ENCODE measurements at places on chromosomes 3 and 15.

GRCh38 chr15:99476413-99477222, 89.2 kb upstream of the MEF2A start:
- DNase-seq: peak; percentile 67

GRCh38 chr3:153032891-153033290, 129.1 kb upstream of the RAP2B start:
- DNase-seq: no peak

GRCh38 chr15:51499379-51499976, 123.1 kb downstream of the DMXL2 start:
- DNase-seq: peak; percentile 48

GRCh38 chr3:123753286-123753685, 130.8 kb downstream of the MYLK start:
- DNase-seq: no peak

DNA sequence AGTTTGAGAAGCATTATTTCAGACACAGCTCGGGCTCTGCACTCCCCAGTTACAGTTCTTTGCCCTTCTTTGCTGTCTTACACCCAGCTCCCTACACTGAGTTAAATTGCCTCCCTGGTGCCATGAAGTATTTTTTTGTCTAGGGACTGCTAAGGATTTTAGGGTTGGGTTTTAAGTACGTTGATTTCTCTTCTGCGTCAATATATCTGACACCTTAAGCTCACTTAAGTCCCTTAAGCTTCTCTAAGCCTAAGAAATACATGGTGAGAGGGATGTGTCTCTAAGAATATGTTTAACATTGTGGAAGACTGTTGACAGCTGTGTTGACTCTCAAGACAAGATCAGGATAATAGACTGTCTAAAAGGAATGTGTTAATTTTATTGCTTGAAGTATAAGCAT, 400.5 kb downstream of the PTPRG start:
- no peak for DNase-seq

DNA sequence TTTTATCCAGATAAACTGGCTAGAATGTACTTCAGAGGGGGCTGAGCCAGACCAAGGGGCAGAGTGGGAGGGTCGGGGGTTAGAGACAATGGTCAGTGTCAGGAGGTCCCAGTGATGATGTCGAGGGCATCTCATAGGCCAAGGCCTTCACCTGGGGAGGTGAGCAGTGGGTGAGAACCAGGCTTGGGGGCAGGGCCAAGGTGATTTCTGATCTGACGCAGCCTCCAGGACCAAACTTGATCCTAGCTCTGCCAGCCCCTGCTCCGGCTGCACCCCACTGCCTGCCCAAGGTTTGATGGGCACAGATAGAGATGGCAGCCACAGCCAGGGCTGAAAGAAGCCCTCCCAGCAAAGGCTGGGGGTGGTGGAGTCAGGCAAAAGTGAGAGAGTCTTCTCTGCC, 14.9 kb downstream of the XYLB start:
- no peak for DNase-seq

- DNase-seq: no peak
These were observed 142.3 kb upstream of the WNT5A start for GRCh38 chr3:55629432-55629831.

DNA sequence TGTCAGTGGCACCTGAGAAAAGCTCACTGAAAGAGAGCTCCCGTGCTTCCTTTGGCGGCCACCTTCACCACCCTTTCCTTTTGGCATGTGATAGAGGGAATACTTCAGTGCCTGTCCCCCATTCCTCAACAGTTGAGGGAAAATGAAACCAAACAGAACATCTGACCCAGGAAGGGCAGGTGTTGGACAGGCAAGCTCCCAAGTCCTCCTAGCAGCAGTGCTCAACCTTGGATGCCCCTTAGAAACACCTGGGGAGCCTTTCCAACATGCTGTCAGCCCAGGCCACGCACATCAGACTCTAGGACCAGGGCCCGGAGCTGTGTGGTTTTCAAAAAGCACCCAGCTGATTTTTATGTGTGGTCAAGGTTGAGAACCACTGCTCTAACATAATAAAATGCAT, 22.4 kb downstream of the LDHAL6B start:
- no peak for DNase-seq
